ENCODE measurements at places on chromosomes 16 and 17.

DNA sequence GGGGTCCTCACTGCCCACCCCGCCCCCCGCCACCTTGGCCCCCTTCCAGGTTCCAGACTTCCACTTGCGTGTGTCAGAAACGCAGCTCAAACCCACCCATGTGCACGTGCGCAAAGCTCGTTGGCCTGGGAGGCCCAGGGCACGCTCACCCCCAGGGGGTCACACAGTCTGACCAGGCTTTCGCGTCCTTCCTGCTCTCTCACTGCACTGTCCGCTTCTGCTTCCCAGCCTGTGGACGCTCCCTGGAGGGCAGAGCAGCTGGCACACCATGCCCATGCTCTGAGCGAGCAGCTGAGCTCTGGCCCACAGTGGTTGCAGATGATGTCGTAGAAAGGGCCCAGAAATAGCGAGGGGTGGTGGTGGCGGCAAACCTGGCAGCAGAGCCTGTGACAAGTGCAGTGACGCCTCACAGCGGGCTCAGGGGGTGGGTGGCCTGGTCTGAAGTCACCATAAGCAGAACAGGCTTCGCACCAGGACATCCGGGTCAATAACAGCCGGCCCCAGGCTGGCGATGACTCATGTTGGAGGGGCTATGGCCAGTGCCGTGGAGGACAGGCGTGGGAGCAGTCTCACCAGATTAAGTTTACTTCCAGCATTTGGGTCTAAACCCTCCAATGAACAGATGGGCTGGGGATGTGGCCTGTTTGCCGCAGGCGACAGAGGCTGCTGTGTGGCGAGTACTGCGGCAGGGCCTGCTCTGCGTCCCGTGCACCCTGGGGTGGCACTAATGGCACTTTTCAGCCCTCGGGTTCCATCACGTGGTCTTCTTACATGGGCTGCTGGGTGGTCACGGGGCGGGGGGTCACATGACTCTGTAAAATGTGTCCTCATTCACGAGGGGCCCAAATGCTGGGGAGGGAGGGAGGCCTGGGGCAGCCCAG, 49.0 kb downstream of the NT5M start:
- no peak for DNase-seq

DNA sequence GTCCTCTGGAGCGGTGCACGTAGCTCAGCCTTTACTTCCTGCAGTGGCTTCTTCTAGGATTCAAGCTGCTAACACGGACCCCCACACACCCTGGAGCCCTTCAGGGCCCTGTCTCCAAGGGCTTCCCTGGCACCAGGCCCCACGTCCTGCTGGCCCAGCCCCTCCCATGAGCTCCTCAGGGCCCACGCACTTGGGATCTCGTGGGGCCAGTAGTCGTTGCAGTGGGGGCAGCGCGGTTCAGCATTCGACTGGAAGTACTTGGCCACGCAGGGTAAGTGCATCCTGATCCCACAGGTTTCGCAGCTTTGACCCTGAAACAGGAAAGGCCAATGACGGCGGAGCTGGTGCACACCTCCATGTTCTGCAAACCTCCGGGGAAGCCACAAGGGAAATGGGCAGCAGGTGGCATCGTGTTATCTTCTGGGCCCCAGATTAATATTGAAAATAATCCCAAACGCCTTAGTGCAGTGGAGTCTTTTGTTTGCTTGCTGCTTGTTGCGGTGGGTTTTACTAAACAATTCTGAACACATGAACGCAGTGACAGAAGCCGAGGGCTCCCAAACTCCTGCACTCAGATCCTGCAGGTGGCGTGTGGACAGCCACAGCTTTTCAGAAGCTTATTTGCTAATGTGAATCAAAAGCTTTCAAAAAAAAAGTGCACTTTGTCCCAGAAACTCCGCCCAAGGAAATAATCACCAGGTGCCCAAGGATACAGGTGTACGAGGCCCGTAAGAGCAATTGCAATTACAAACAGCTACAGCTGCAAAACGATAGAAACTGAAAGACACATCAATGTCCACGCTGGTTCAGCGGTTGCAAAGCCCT, 22.4 kb downstream of the KDM8 start:
- DNase-seq, result no peak

- DNase-seq, result no peak
Observed at GRCh38 chr16:69179328-69180010, 7.5 kb upstream of the SNTB2 start.

DNA sequence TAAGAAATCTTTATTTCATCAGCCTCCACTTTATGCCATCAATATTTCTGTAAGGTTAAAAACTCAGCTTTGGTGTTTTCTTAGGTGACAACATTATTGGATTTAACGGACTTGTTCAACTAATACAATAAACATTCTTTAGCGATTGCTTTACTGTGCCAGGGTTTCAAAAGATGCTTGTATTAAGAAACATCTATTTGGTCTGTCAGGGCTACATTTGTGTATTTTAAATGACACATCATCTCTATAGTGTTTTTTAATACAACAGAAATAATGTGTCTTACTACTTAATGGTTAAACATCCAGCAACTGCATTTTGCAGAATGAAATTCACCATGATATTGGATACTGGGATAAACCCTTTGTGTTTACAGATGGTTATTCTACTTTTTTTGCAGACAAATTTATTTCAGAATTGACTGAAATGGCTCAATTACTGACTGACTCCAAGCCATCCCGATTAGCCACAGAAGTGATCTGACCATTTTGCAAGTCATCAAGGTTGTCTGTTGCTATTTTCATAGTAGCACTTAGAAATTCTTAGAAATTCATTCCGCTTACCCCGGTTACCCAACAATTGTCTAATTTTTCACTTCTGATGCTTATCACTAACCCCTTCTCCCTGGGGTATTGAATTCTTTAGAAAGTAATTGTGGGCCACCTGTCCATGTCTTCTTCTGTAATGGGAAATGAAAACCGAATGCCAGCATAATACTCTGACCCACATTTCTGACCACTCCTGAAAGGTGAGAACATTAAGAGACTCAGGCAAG, 63.7 kb downstream of the HS3ST3A1 start:
- no peak for DNase-seq

Data from stimulated activated CD8-positive, alpha-beta memory T cell treated with anti-CD3 and anti-CD28 coated beads, Interleukin-15, amount 100 ng/mL, for 48 hours (primary cell).